ENCODE measurements at places on chromosomes 4 and X. TPM values are rescaled to one million over a fixed set of nuclear protein-coding genes. Genes with fewer than 3 reads are reported as not detected.

DNA sequence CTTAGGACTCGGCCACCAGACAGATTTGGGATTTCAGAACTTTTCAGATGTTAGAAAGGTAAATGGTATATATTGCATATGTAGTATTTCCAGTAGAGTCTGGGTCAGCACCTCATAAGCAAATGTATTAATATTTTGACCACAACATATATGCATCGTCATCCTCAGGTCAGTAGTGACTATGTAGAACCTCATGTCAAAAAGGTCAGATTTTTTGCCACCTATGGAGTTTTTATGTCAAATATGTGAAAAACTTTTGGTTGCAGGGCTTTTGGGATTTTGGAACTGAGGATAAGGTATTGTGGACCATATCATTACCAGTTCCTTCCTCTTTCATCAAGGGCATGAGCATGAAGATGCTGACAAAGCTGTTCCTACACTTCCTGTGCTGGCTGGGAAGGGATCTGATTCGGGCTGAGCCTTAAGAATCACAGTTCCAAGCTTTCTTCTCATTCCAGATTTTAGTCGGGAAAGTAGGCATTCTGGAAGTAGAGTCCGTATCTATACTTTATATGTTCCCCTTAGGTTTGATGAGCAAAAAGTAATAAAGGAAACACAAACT lies 183.0 kb upstream of the PGRMC2 start:
- DNase-seq, result no peak

GRCh38 chr4:169485086-169485485 lies 127.3 kb downstream of the NEK1 start:
- no peak for DNase-seq

Gene RBM46
- not detected for total RNA-seq

GRCh38 chr4:159197260-159197884 lies 94.5 kb downstream of the RAPGEF2 start:
- DNase-seq, result no peak

GRCh38 chrX:97895751-97896150 lies 1012.0 kb downstream of the RPA4 start:
- no peak for DNase-seq

Gene TCEAL4
- 83.6 TPM for total RNA-seq

- no peak for DNase-seq
Measured at GRCh38 chrX:47208108-47208507, 10.4 kb upstream of the CDK16 start.

Gene UTP3
- 17.7 TPM for total RNA-seq

DNA sequence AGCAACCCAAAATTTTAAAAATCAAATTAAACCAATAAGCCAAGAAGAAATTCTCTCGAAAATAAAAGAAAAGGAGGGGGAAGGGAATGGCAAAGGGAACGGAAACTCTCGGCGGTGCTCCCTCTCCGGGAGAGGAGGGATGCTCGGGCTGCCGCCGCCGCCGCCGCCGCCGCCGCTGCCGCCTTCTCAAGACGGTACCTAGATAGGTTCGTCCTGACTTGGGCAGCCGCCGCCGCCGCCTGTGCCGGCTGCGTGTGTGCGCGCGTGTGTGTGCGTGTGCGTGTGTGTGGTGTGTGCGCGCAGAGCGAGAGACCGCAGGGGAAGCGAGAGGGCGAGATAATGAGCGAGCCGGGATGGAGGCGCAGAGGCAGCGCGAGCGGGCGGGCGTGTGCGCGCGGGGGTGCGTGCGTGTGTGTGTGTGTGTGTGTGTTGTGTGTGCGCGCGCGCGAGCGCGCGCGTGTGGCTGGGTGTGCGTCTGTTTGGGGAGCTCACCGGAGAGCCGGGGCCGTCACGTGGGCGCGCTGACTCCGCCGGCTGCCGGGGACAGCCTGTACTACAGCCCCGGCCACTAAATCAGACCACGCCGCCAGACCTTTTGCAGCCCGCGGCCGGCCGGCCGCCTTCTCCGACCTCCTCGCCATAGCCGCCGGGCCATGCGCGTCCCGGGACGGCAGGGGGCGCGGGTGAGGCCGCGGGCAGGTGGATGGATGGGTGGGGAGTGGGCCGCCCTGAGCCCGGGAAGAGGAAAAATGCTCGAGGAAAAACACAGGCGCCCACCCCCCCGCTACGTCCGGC lies 111.6 kb downstream of the DHX15 start:
- DNase-seq, result peak; percentile 77

DNA sequence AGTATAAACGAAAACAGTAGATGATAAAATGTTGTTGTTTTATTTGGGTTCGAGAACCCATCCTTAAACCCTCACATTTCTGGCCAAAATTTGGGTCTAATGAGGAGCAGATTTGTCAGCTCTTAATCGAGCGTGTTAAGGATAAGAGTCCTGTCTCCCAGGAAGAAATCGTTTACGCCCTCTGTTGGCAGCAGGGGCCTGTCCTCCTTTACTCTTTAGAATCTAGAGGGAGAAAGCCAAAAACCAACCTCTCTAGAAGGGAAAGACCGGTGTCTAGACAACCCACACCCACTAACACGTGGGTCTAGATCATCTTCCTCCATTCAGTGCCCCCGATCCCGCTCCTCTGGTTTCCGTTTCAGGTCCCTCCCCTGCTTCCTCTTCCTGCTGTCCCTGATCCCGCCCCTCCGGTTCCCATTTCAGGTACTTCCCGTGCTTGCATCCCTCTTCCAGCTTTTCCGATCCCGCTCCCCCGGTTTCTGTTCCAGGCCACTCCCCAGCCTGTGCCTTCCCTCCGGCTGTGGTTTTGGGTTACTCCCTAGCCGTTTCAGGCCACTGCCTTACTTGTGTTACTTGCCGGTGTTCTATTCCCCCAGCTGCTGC lies 339.1 kb downstream of the PAPSS1 start:
- DNase-seq, result no peak

Gene TLR3
- 5.4 TPM for total RNA-seq

DNA sequence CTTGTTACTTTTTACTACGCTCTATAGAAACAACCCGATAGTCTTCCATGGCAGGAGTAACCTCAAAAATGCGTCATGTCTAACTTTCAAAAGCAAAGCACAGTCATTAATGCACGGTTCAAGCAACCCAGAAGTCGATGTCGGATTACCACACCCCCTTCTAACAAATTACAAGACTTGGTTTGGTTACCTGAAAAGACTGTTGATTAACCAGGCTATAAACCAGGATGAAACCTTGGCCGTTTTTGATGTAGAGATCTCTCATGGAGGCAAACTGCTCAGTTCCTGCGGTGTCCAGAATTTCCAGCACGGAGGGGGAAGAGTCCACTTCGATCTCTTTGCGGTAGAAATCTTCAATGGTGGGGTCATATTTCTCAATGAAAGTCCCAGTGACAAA lies 2.4 kb downstream of the RAP2C start:
- peak; percentile 24 for DNase-seq

DNA sequence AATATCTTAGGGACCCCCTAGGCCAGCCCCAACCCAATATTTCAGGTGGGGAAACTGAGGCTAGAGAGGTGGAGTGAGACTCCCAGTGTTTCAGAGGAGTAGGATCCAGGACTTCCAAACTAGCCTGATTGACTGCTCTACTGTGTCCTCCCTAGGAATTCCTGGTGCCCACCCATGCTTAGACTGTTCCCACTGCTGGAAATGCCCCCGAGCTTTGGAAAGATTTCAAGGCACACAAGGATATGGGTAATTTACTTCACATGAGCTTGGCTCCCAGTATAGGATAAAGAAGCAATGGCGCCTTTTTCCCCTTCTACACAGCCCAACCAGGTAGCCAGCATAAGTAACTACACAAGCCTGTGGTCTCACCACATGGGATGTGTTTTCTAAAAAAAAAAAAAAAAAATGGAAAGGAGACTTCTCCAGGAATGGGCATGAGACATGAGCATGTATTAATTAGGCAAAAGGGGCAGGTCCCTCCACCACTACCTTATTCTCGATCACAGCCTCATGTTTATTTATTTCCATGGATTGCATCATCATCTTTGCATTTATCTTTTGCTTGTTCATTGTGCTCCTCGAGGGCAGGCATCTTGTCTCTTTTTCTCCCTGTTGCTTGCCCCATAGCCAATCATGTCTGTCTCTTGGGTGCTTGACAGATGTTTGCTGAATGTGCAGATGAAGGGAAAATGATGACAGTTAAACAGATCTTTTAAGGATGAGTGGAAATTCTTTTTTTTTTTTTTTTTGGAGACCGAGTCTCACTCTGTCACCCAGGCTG lies 66.7 kb downstream of the DRD5 start:
- no peak for DNase-seq

- peak; percentile 32 for DNase-seq
Measured at GRCh38 chr4:156638334-156638733, 333.3 kb downstream of the PDGFC start.

Data from LHCN-M2 (cell line).